ENCODE measurements at places on chromosomes 4 and X. TPM values are rescaled to one million over a fixed set of nuclear protein-coding genes. Genes with fewer than 3 reads are reported as not detected.

Gene CD38
- under 0.01 TPM for total RNA-seq

Gene CT47C1
- total RNA-seq = not detected

Gene SCD5
- total RNA-seq = 173 TPM

Gene TMSB15B
- 7.9 TPM for total RNA-seq

Gene RBM46
- not detected for total RNA-seq

Gene GSX2
- total RNA-seq = not detected

Gene PDCL2
- total RNA-seq = not detected

Gene THOC2
- total RNA-seq = 124 TPM

Gene PARM1
- under 0.01 TPM for total RNA-seq

Gene BTC
- total RNA-seq = not detected

Gene CSN1S1
- not detected for total RNA-seq

Gene TLR8
- under 0.01 TPM for total RNA-seq

Gene SPATA4
- total RNA-seq = not detected

Gene POU4F2
- total RNA-seq = not detected

Gene TLR10
- not detected for total RNA-seq

Gene ETDA
- total RNA-seq = not detected

Gene AIFM1
- total RNA-seq = 12.1 TPM

Gene KDM5C
- total RNA-seq = 150 TPM

Gene AREG
- 18.5 TPM for total RNA-seq

Gene WWC2
- total RNA-seq = 19.6 TPM

Gene CT55
- total RNA-seq = not detected

Gene EREG
- total RNA-seq = 5.3 TPM

Gene GPAT3
- total RNA-seq = 2.4 TPM

Gene CXCL8
- total RNA-seq = 0.33 TPM

Gene TMEM271
- total RNA-seq = not detected

Gene SULT1E1
- total RNA-seq = not detected

Gene CXCL10
- total RNA-seq = not detected

Gene TMSB15C
- total RNA-seq = 7.9 TPM

Gene MSX1
- 1.1 TPM for total RNA-seq

Gene G3BP2
- total RNA-seq = 108 TPM

Gene SUV39H1
- 6.7 TPM for total RNA-seq

Gene LRBA
- total RNA-seq = 30.6 TPM

Gene PRDM5
- 18.3 TPM for total RNA-seq

Gene PAK3
- not detected for total RNA-seq

Gene FAM184B
- under 0.01 TPM for total RNA-seq

Gene LIN54
- 11.0 TPM for total RNA-seq

Gene CENPVL2
- total RNA-seq = not detected

Gene EOLA1
- 15.7 TPM for total RNA-seq

Gene ARSJ
- 23.6 TPM for total RNA-seq

Gene CAPN6
- 9.9 TPM for total RNA-seq

Gene BEX1
- not detected for total RNA-seq

Gene PLAC8
- total RNA-seq = 258 TPM

Gene HPGDS
- not detected for total RNA-seq

Data from placental epithelial cell (primary cell).